HEK293T (cell line): ENCODE measurements at places on chromosomes 3 and 15.

DNA sequence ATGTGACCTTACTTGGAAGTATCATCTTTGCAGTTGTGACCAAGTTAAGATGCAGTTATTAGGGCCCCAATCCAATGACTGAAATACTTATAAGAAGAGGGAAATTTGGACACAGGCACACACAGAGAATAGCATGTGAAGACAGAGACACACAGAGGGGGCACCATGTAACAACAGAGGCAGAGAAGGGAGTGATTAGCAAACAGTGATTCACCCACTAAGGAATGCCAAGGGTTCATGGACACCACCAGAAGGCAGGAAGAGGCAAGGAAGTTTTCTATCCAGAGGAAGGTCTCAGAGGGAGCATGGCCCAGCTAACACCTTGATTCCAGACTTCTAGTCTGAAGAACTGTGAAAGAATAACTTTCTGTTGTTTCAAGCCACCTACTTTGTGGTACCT is 25.0 kb downstream of the SIDT1 start:
- DNase-seq: no peak

DNA sequence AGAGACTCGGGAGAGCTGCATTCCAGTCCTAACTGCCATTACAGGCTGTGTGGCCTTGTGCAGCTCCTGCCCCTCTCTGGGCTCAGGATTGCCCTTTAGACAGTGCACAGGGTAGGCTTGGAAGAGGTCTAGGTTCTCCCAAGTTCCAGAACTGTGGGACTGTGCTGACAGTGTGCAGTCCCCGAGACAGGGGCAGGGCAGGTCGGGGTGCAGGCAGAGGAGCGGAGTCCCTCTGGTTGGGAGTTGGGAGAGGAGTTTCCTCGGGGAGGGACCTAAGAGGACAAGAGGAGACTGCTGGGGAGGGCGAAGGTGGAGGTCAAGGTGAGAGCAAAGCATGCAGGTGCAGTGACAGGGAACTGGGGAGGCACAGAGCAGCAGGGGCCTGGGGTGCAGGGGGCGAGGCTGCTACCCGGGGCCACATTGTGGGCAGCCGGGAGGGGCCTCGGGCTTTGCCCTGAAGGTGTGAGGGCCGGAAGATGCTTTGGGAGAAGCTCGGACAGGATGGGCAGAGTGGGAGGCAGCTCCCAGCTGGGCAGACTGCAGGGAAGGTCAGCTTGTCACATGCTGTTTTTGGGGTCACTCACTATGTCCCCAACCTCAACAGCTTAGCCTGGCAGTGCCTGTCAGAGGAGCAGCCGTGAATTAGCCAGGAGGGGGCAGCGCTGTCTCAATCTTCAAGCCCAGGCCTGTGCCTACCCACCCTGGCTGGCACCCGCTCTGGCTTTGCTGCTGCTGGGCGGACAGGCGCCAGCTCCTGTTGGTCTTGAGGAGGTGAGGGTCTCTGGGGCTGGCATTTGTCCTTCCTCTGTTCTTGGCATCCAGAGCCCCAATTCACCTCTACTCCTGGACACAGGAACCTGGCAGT is 15.4 kb upstream of the CSPG4 start:
- peak; percentile 55 for DNase-seq

DNA sequence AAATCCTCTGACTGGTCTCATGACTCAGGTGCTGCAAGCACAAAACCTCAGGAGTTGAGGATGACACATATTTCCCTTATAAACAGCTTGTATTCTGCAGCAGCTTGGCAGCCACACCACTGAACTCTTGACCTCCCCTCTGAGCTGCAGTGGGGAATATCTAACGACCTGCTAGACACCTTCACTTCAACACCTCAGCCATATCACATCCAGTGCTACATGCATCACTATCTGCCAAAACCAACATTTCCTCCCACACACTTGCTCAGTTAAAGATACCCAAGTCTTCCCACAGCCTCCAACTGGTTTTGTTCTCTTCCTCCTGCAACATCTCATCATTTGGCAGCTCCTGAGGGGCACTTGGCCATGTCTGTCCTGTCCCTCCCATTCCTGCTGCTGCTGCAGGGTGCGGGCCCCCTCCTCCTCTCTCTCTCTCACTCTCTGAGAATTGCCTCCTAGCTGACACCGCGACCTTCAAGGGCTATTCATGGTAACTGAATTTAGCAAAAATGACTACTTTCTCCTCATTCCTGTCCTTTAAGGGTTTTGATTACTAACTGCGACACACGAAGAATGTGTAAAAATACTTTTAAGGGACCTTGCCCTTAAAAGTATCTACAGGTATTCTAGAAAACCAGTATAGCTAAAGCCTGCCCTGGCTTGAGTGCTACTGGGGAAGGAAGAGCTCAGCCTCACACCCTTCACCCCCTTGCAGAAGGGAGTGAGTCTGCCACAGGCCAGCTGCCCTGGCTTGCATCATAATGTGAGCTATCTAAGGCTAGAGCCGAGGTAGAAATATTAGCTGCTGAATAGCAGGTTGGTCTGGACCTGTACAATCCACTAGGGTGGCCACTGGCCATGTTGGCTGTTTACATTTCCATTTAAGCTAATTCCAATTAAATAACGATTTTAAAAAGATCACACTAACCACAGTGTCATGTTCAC is 5.0 kb upstream of the CCR9 start:
- DNase-seq: no peak

- peak; percentile 46 for DNase-seq
Measured at GRCh38 chr15:29208352-29208751, 61.3 kb downstream of the NSMCE3 start.

DNA sequence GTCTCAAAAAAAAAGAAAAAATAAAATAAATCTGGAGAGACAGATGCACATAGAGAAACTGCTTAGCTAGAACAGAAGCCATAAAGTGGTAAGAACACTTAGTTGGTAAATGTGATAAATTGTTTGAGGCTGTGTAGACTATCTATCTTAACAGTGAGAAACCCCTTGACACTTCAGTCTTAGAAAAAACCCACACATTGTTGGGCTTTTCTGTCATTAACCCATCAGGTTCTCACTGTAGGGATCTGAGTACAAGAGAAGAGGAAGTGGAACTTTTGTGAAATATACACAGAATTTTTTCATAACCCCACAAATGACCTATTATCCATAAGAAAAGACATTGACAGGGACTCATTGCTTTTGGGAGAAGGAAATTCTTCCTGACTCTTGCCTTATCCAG is 24.4 kb downstream of the TP63 start:
- no peak for DNase-seq

GRCh38 chr3:58269356-58269755 is 31.8 kb downstream of the ABHD6 start:
- DNase-seq: no peak

GRCh38 chr15:73872346-73872745 is 1.0 kb upstream of the TBC1D21 start:
- DNase-seq: no peak

GRCh38 chr3:120425572-120426250 is 25.1 kb downstream of the FSTL1 start:
- no peak for DNase-seq

DNA sequence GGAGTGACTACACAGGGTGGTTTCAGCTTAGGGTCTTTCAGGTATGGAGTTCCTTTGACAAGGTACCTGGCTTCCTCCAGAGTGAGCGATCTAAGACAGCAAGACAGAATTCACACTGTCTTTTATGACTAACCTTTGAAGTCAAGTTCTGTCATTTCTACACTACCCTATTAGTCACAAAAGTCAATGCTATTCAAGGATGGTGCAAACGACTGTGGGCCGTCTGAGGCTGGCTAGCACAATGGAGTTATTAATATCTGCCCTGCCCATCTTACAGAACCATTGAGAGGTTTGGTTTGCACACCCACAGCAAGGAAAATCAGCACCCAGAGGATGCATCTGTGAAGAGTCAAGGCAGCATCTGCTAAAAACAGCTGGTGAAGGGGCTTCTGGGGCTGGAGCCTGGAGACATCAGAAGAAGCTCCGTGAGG is 62.9 kb upstream of the XCR1 start:
- DNase-seq: no peak

GRCh38 chr3:21500834-21501233 is 250.2 kb downstream of the ZNF385D start:
- no peak for DNase-seq

- DNase-seq: no peak
Measured at GRCh38 chr3:130950641-130951040, 56.8 kb downstream of the ATP2C1 start.

DNA sequence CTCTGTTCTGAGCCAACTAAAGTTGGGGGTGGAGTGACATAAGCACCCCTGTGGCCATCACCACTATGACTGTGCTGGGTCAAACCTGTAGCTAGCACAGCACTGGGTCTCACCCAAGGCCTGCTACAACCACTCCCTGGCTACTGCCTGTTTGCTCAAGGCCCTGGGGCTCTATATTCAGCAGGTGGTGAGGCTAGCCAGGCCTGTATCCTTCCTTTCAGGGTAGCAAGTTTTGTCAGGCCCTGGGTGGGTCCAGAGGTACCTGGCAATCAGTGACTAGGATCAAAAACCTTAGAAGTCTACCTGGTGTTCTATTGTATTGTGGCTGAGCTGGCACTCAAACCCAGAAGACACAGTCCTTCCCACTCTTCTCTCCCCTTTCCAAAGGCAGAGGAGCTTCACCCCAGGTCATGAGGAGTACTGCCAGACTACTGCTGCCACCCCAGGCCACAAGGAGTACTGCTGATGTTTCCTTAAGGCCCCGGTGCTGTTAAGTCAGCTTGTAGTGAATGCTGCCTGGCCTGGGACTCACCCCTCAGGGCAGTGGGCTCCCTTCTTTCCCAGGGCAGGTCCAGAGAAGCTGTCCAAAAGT is 170.8 kb downstream of the IGSF11 start:
- no peak for DNase-seq
